ENCODE measurements at places on chromosomes 12 and 14. TPM values are rescaled to one million over a fixed set of nuclear protein-coding genes. Genes with fewer than 3 reads are reported as not detected.

DNA sequence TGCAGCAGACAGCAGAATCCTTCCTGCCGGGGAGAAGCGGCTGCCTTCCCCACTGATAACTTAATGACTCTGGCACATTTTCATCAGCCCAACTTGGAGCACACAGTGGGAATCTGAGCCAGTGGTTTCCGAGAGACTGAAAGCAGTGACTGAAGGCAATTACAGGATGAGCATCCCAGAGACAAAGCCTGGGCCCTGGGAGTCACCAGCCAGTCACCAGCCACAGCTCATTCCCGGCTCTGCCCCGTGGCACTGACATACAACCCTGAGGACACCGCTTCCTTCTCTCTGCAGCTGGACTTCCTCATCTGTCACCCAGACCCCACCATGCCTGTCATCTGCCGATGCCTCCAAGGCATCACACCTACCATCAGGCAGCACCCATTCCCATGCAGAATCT, 192.3 kb downstream of the DPF3 start:
- DNase-seq, result no peak

GRCh38 chr12:28024231-28024995, 51.9 kb upstream of the PTHLH start:
- no peak for DNase-seq

DNA sequence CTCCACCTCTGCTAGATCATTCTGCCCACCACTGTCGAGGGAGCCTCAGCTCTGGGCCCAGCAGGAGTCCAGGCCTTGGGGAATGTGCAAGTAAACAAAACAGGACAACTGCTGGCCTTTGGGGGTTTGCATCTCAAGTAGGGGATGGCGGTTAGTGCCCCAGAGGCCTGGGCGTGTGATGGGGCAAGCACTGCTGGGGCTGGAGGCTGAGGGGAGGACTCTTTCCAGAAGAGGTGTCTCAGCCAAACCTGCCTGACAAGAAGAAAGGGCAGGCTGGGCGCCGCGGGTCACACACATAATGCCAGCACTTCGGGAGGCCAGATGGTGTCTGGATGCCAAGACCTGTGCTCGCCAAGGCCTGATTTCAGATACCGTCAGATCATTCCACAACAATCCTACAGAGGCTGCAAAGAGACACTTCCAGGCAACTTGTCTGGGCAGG, 8.6 kb upstream of the ALDH2 start:
- DNase-seq, result no peak

- DNase-seq, result no peak
Observed at GRCh38 chr12:48990552-48990951, 8.6 kb downstream of the DDN start.

SPIC gene
- not detected for total RNA-seq

Data from activated CD4-positive, alpha-beta T cell treated with anti-CD3 and anti-CD28 coated beads, Interleukin-2, amount 10 ng/mL, durations not matched to agents 7 days and 5 days (primary cell).